Hindlimb muscle (tissue), 1 donor: ENCODE measurements at places on chromosomes 7 and 10.
A peak's percentile ranks its signal among the peaks of the same experiment; 100 is the strongest.

DNA sequence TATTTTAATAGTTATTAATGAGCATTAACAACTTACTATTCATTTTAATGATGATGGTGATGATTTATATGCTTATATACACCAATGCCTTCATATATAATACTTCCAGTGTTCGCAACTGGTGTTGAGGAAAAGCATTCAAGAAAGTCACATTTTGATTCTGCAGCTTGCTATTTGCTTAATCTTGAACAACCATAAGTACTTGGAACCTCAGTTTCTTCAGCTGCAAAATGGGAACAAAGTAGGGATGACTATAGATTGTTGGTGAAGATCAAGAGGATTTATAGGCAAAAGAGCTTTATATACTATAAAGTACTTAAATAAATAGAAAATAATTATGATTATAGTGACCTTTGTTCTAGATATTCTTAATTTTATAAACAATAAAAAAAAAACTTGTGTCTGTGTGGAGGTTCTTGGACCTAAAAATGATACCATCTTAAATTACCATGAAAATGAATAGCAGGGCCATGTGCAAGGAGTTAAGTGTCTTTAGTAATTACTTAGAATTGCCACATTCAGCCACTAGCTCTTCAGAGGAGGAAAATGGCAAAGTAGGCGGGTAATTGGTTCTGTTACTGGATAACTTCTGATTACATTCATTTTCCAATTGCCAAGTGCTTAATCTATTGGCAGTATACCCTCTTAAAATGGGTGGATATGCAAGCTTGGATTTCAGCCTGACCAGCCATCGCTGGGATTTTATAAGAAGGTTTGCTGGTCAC is 4.5 kb downstream of the ARID5B start:
- DNase-seq = no peak

- no peak for DNase-seq
Observed at GRCh38 chr7:128370491-128370890, 9.0 kb upstream of the PRRT4 start.

DNA sequence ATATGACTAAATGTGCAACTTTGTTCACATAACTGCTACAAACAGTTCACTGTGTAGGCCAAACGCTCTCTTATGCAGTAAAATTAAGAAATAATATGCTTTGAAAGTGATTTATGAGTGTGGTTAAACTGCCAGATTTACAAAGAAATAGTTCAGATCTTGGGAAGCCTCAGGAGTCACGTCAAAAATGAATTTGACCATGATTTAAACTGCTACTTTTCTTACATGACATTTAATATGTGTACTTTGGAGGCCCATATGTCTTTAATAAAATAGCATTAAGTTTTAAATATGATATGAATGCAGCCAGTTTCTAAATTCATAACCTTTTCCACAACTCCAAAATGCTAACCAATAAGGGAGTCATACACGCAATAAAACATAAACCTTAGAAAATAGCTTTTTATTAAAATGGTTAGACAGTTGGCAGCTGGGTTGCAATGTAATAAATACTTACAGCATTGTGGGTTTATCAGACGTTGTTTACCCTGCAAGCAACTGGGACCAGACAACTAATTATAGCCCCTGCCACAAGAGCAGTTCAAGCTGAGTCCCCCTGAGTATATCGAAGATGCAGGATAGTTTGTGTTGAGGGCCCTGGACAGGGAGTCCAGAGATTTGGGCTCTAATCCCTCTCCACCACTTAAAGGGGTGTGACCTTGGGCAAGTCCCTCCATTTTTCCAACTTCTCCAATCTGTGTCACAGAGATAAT is 640.4 kb downstream of the LRMDA start:
- peak; percentile 66 for DNase-seq

GRCh38 chr10:116669080-116669479 is 48.3 kb downstream of the PNLIPRP2 start:
- no peak for DNase-seq

DNA sequence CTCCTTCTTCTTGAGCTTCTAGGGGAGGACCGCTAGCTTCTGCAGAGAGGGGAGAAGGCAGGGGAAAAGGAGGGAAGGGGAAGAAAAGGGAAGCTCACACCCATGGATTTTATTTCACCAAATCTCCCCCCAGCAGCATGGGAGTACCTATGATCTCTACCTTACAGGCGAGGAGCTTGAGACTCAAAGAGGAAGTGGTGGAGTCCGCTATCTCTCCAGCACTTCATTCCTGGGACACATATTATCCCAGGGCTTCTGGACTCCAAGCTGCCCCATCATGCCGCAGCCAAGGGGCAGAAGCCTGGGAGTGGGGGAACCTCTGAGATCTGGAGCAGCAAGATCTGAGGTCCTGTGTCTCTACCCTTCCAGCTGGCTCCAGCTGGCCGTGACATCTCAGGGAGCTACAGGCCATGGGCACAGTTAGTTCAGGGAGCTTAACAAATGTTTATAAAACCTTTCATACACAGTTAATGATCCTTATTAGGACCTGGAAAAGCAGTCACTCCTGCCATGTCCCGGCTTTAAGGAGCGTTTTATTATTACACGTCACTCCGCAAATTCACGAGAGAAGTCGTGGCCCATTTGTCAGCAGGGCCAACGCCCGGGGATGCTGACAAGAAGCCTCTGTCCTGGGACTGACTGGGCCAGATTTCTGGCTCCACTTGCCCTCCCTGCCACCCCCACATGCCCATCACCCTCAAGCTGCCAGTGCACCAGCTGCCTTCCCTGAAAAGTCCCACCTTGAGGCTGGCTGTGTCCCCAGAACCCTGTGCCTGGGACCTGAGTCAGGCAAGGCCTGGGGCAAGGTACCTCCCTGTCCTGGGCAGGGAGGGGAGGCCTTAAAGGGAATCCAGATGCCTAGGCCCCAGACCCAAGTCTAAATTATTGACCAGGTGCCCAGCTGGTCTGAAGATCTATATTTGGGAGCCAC is 132.1 kb upstream of the ZMIZ1 start:
- no peak for DNase-seq

GRCh38 chr10:59891936-59892335 is 14.4 kb downstream of the CCDC6 start:
- no peak for DNase-seq

DNA sequence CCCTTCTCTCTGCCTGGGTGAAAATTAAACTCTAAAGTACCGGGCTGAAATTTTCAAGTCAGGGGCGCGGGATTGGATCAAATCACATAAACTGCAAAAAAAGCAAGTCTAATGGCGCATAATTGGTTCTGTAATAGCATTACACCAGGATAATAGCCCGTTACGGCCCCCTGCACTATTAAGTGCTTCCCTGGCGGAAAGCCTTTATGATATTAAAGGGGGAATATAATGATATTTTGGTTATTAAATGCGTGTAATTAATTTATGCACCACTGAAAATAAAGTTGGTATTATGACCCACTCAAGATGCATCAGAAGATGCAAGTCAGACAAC is 744 bp upstream of the DRGX start:
- no peak for DNase-seq

- no peak for DNase-seq
Observed at GRCh38 chr10:32961343-32961894, 3.4 kb upstream of the ITGB1 start.

DNA sequence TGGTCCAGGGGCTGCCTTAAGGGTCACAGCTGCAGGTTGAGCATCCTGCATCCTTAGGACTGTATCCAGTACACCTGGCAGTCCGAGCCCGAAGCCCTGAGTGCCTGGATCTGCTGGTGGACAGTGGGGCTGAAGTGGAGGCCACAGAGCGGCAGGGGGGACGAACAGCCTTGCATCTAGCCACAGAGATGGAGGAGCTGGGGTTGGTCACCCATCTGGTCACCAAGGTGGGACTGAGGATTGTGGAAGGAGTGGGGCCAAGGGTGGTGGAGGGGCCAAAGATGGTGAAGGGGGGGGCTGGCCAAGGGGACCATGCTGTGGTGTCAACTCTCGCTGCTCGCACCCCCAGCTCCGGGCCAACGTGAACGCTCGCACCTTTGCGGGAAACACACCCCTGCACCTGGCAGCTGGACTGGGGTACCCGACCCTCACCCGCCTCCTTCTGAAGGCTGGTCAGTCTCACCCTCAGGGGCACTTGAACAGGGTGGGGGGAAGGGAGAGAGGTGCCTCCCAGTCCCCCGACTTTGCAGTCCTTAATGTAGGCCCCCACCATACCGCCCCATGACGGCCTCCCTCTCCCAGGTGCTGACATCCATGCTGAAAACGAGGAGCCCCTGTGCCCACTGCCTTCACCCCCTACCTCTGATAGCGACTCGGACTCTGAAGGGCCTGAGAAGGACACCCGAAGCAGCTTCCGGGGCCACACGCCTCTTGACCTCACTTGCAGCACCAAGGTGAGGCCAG is 5.3 kb downstream of the NFKB2 start:
- DNase-seq = no peak

GRCh38 chr7:138396251-138397070 is 63.6 kb upstream of the TRIM24 start:
- no peak for DNase-seq
